Activated naive CD4-positive, alpha-beta T cell treated with anti-CD3 and anti-CD28 coated beads for 36 hours (primary cell): ENCODE measurements at places on chromosomes 11 and 22. TPM values are rescaled to one million over a fixed set of nuclear protein-coding genes. Genes with fewer than 3 reads are reported as not detected.

APOL6 gene
- 33.6 TPM for total RNA-seq

BRSK2 gene
- 0.17 TPM for total RNA-seq

SLC15A3 gene
- total RNA-seq = 5.8 TPM

FJX1 gene
- 0.98 TPM for total RNA-seq

LRRN4CL gene
- not detected for total RNA-seq

OR52N4 gene
- total RNA-seq = 0.74 TPM

SEC14L6 gene
- total RNA-seq = not detected

LARGE1 gene
- 1.1 TPM for total RNA-seq

MMP8 gene
- total RNA-seq = not detected

OR4A47 gene
- total RNA-seq = not detected

OR52I2 gene
- total RNA-seq = not detected

PRSS23 gene
- 0.35 TPM for total RNA-seq

GAS2L1 gene
- total RNA-seq = 0.26 TPM

TPBGL gene
- total RNA-seq = not detected

UBQLN3 gene
- total RNA-seq = not detected

NTM gene
- not detected for total RNA-seq

ASCL2 gene
- total RNA-seq = not detected

NAP1L4 gene
- 245 TPM for total RNA-seq

OR52N5 gene
- total RNA-seq = not detected

SLC22A25 gene
- total RNA-seq = not detected
